ENCODE measurements at places on chromosomes 1 and 21. TPM values are rescaled to one million over a fixed set of nuclear protein-coding genes. Genes with fewer than 3 reads are reported as not detected.

DNA sequence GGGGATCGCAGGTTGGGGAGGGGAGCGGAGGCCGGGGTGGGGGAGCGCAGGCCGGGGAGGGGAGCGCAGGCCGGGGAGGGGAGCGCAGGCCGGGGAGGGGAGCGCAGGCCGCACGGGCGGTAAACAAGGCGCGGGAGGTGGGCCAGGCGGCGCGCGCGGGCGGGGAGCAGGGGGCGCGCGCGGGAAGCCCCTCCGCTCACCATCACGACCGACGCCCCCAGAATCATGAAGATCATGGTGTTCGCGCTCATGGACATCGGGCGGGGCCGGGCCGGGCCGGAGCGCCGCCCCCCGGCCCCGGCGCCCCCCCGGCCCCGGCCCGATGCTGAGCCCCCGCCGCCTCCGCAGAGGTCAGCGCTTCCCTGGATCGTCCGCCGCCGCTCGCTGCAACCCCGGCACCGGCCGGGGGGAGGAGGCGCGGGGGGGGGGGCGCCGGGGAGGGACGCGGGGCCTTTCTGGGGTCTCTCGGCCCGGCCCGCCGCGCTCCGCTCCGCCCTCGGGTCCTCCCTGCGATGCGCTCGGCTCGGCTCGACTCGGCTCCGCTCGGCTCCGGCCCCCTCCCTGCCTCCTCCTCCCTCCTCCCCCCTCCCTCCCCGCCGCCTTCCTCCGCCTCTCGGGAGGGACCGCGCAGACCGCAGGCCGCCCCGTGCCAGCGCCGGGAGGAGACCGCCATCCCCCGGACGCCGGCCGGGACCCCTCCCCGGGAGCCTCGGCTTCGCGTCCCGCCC, at the start of gene TMEM240:
Gene TMEM240, minus strand, starts transcription at position 535 of the 728 bp plus-strand sequence. Its CDS starts 278 bp downstream, at position 257.
- no peak for DNase-seq

DNA sequence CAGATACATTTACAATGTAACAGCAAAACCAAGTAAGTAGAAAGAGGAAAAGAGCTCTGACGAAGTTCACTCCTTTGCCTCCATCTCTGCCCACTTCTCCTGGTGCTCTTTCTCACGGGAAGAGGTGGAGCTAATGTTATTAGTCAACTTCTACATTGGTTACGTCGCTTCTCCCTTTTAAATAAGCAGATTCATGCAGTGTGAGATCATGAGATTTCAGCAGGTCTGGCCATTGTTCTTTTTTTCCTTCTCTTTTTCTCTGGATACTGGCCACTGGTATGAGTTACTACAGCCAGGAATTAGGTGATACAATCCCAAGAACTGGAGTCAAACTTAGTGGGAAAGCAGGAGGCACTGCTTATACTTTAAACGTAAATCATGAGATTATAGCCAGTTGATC, 207.1 kb downstream of the AKT3 start:
- no peak for DNase-seq

DNA sequence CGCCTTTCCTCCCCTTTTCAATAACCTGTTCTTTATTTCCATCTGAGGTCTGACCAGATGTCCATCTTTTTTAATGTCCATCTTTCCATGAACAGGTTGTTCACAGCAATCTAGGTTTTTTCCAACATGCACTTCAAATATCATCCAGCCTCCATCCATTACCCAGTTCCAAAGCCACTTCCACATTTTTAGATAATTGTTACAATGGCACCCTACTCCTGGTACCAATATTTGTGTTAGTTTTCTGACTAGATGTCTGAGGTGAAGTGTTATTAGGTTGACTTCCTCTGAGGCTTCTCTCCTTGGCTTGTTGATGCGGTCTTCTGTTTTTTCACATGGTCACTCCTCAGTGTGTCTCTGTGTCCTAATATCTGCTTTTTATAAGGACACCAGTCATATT, 89.4 kb downstream of the OBSCN start:
- DNase-seq: no peak

The CELA2A gene
- total RNA-seq: not detected

The FAM151A gene
- total RNA-seq: not detected

The CHML gene
- 61.6 TPM for total RNA-seq
